ENCODE measurements at places on chromosomes 5 and 9.

GRCh38 chr5:50814556-50814955, 148.1 kb downstream of the PARP8 start:
- DNase-seq: no peak

GRCh38 chr9:130979591-130980385, 29.2 kb upstream of the LAMC3 start:
- DNase-seq: no peak

DNA sequence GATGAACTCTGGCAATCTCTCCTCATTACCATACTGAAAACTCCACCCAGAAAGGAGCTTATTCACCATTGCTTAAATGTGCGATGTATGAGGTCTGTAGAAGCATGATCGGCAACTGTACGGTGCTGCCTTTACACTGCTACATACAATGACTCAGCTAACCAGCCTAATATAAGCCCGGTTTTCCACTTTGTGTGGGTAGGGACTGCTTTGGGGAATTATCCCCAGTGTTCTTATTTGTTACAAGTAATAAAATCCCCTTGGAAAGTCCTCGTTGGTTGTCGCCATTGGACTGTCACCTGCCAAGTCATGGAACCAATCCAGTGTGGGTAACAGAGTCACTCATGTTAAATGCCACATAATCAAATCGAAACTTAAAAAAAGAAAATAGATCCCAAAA, 23.5 kb upstream of the TENT2 start:
- DNase-seq: no peak

DNA sequence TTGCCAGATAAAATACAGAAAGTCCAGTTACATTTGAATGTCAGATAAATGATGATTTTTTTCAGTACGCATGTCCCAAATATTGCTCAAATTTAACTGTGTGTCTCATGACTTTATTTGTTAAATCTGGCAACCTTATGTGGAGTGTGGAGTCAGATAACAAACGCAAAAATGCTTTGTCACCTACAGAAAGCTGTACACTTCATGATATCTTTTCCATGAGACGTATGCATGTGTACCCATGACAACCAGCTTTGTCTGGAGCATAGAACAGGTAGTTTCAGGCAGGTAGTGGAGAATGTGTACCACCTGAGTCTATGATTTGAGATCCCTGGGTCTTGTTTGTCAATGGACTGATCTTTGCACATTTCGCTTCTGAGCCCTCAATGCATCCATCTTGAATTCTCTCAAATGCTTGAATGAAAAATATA, 105.5 kb upstream of the CPEB4 start:
- DNase-seq: no peak

DNA sequence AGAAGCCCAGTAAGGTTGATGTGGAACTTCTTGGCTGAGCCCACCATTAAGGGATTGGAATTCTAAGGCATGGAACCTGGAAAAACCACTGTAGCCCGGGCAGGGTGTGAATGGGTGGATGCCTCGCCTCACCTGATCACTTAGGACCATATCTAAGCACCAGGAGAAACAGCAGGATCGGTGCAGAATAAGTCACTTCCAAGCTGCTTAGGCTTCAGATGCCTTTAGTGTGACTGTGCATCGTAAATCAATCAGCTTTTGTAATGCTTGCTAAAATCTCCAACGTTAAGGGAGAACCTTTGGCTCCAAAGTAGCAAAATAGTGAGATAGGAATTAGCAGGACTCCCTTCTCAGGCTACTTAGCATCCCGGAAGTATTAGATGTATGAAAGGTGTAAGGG, 103.9 kb upstream of the MEGF10 start:
- DNase-seq: no peak

GRCh38 chr5:79206541-79206940, 29.4 kb upstream of the JMY start:
- DNase-seq: no peak

DNA sequence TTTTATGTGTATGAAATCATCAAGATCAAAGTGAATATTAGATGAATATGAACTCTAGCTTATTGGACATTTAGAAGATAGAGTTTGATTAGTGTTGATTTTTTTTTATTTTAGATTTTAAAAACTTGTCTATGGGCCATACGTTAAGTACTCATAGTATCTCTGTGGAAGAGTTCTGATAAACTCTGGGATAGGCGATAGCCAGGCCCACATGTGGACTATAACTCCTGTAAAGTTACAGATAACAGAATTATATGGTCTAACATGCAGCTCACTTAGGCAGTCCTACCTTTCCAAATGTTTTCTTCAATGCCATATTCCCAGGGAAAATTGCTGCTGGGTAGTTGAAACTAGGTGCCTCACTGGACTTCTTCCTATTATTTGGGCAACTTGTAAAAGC, 10.4 kb downstream of the SLC31A1 start:
- DNase-seq: no peak

DNA sequence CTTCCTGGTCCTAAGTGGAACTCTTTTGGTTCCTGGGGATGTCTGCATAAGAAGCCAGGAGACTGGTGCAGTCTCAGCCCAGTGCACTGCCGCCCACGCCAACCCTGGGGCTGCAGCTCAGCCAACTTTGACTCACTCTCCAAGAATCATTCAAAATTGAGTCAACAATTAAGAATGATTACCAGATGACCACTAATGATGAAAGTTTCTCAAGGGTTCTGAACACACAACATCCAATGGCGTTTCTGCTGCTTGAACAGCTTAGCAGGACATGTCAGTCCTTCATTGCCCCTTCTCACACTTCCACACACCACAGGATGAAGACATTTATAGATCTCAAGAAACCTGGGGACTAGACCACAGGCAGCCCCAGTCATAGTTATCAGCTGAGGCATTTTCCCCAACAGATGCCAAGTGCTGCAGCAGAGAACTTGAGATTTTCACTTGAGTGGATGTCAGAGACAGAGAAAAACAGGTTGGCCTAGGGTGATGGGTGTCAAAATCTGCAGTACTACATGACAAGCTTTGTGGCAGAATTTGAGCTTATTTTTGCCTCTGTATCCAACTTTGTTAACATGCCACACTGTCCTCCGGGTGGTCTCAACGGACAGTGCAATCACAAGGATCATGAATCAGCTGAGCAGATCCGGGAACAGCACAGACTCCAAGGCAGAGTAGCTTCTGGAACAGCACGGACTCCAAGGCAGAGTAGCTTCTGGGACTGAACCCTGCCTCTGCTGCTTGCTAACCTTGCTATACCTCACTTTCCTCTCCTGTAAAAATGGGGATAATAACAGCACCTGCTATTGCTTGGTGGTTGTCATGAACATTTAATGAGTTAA, 356.1 kb downstream of the SPOCK1 start:
- DNase-seq: no peak
